Esophagus muscularis mucosa (tissue), 4 donors: ENCODE measurements at places on chromosomes 5 and 9.
A peak's percentile ranks its signal among the peaks of the same experiment; 100 is the strongest.

DNA sequence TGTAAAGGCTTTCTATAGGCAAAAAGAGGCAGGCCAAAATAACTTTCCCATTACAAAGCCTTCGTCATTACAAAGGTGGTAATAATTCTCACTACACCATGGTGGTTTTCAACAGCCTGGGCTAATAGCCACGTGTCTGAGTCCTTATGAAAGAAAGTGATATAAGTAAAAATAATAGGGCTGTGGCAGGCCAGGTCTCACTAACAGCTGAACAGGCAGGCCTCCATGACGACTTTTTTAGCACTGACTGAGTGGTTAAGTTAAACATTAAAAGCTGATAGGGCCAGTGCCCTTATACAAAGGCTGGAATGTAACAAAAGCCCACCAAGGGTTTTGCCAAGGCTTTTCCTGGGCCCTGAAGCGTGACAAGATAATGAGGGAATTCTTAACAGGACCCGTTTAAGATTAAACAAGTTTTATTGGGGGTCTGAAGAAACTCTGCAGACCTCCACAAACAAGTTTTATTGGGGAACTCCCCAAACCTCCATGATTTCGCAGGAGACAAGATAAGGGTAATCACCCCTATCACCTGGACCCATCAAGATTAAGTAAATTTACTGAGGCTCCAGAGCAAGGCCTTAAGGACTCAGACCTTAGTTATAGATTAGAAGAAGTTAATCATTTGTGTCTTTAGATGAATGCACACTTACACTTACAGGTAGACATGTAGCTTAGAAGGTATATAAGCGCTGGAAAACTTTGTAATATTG, 412.9 kb downstream of the CHSY3 start:
- no peak for DNase-seq

GRCh38 chr5:172097356-172097755, 90.7 kb downstream of the STK10 start:
- DNase-seq: no peak

GRCh38 chr9:134403682-134404301, 77.5 kb downstream of the RXRA start:
- peak; percentile 94 for DNase-seq

DNA sequence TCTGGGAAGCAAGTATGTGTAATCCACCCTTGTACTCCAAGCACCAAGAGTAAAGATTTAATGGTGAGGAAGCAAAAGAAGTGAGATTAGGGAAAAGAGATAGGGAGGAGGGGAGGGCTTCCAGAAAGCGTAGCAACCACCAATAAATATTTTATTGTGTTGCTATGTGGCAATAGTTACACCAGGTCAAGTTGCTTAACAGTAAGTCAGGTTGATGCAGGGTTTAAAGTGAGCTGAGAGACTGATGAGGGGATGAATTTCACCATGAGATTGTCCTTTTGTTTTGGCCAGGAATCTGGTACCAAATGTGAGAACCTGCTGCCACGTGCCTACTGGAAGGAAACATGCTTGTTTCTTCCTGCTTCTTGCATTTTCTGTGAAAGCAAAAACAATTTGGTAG, 62.7 kb downstream of the PCSK5 start:
- no peak for DNase-seq

GRCh38 chr5:170636206-170636605, 132.4 kb downstream of the KCNIP1 start:
- no peak for DNase-seq

- DNase-seq: no peak
Measured at GRCh38 chr5:136275601-136276000, 82.6 kb upstream of the SMIM32 start.

DNA sequence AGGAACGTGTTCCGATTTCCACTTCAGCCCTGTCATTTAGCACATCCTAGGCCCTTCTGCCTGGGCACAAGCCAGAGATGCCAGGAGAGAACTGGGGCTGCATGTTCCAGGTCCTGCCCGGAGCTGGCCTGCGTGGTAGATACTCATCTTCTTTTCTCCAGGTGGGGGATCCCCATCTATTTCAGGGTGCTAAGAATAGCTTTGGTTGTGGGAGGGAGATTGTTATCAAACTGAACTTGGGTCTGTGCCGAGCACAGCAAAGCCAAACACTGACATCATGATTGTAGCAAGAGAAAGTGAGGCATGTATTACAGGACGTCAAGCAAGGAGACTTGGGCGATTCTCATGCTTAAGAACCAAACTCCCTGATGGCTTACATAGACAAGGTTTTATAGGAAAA, 18.2 kb downstream of the C9orf153 start:
- peak; percentile 47 for DNase-seq

DNA sequence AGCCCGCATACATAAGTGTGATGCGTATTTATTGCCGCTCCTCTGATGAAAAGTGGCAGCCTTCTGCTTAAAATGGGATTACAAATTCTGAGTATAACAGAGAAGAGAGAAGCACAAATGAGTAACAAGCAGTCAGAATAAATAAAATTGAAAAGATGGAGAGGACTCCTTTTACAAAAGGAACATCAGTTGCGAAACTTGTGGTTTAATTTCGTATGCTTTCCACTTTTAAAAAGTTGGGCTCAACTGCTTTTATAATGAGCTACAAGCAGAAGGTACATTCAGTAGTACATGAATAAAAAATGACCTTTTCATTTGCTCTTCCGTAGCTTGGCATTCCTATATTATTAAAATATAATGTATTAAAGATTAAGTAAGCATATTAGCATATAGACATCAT, 320.0 kb downstream of the FBXL17 start:
- DNase-seq: no peak

DNA sequence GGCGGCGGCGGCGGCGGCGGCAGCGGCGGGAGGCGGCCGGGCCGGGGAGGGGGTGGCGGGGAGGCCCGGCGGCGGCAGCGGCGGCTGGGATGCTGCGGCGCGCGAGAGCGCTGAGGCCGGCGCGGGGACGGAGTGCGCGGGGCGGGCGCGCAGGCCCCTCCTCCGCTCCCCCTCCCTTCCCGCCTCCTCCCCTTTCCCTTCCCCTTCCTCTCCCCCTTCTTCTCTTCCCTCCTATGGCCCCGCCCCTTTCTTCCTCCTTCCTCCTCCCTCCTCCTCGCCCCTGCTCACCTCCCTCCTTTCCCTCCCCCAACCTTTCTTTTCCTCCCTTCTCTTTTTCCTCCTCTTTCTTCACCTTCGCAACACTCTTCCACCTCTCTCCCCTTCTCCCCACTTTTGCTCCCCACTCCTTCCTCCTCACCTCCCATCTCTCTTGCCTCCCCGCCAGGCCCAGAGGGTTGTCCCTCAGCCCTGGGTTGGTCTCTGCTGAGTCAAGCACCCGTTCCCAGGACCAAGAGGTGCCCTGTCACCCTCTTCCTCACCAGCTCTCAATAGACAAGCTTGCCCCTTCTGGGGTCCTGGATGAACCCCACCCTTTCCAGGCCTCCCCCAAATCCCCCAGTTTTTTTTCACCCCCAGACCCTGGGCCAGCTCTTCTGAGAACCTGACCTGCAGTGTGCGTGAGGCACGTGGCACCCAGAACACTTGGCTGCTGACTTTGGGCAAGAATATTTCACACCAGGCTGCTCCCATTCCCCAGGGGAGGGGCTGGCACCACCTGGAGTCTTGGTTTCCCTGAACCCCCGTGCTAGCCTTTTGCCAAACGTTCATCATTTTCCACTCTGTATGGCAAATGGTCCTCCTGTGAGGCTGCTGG, at the start of gene SEMA4D:
Gene SEMA4D, minus strand, starts transcription at position 136 of the 874 bp plus-strand sequence. CDS start 92,657 bp downstream, outside the sequence.
- DNase-seq: no peak

DNA sequence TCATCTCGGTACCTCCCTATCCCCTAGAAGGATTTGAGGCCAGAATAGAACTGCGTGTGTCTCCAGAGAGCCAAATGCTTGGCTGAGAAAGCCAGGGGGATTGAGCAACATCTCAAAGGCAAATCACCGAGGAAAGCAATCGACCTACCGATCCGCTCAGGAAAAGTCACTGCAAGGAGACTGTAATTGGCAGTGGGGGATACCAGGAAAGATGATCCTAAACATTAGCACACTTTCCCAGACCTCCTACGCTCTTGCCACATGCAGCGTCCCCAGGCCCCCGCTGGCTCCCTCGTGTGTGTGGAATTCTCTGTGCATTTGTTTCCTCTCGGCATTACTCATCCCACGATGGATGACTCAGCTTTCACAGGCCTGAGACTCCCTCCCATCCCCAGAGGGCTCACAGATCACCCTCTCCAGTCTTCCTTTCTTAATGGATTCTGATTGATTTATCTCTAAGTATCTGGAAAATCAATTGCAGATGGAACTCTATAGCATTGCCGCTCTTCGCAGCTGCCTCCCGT, 82.2 kb upstream of the ICE1 start:
- DNase-seq: no peak

- no peak for DNase-seq
Measured at GRCh38 chr9:104556830-104557634, 11.9 kb upstream of the OR13C8 start.

GRCh38 chr5:138875946-138876345, 811 bp upstream of the LRRTM2 start:
- DNase-seq: no peak

- DNase-seq: no peak
Measured at GRCh38 chr5:14663734-14664269, 716 bp upstream of the OTULIN start.

GRCh38 chr5:28766565-28767158, 1728.3 kb upstream of the CDH9 start:
- no peak for DNase-seq

GRCh38 chr5:96657068-96657467, 5.1 kb upstream of the CAST start:
- DNase-seq: no peak

DNA sequence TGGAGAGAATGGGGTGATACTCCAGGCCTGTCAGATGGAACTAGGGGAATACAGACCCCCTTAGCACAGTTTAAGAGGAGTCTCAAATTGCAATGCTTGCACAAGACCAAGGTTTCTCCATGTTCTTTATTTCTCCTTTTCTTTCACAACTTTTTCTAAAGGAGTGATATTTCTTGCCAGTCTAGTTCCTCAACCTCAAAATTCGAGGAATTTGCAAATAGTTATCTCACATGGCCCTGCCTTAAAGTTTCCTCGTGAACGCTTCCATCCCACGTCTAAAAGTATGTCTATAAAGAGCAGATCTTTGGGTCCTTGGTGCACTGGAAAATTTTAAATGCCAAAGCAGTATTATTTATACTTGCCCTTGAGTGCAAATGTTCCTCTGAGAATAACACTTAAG, 373.8 kb upstream of the KLF4 start:
- DNase-seq: no peak

- no peak for DNase-seq
Measured at GRCh38 chr5:56910210-56910965, 992 bp downstream of the SETD9 start.

- DNase-seq: no peak
Measured at GRCh38 chr5:141354900-141355469, at the start of gene PCDHGA4. Gene PCDHGA4, plus strand, starts transcription at chr5:141355021. Its CDS starts 87 bp downstream, at chr5:141355108.

DNA sequence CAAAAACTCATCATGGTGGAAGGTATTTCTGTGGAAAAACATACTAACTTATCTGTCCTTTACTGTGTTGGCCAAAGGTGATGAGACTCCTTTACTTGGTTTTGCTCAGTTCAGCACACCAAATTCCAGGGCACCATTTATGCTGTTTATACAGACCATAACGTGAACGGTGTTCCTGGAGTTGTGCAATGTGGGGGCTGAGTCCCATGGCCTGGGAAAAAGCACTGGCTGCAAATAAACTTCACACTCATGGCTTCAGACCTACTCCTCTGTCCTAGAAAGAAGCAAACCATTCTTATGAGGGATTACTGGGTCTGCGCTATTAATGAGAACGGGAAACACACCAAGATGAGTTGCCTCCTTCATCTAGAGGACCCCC, 10.4 kb downstream of the FREM1 start:
- DNase-seq: no peak

DNA sequence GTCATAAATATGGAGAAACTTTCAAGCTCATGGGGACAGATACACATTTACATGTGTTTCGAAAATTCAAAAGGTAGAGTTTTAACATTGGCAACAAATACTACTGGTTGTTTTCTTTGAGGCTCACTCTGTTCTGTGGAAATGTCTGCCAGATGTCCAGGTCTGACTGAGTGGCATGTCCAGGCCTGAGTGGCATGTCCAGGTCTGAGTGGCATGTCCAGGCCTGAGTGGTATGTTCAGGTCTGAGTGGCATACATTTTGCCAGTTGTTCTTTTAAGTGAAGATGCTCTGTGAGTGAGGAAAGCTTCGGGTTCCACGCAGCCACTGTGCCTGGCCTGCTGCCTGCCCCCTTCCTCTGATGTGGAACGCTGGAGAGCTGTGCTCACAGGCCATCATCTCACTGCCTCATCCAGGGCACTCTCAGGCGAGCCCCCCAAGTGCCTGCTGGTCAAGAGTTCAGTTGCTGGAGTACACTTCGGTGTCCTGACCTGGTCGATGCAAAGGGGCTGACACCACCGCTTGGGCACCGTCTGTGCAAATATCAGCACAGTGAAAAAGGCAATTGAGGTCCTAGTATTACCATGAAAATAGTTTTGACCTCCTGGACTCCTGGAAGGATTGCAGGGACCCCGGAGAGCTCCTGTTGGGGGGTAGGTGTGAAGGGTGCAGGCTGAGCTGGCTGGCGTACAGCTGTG, 89.9 kb downstream of the EHMT1 start:
- no peak for DNase-seq
